Fibroblast of villous mesenchyme (primary cell): ENCODE measurements at places on chromosomes 7 and 10. TPM values are rescaled to one million over a fixed set of nuclear protein-coding genes. Genes with fewer than 3 reads are reported as not detected.

TMEM225B gene
- 0.43 and 1.6 TPM in 2 replicates for total RNA-seq

FRAT2 gene
- 5.2 and 5.8 TPM in 2 replicates for total RNA-seq

SLC26A3 gene
- not detected in 2 replicates for total RNA-seq

RP9 gene
- 8.2 and 10.3 TPM in 2 replicates for total RNA-seq

RAPGEF5 gene
- 0.64 and 0.86 TPM in 2 replicates for total RNA-seq

DGKI gene
- total RNA-seq: 3.5 and 11.3 TPM in 2 replicates

CD36 gene
- 1.3 and 4.3 TPM in 2 replicates for total RNA-seq

GRCh38 chr7:4215176-4215720 lies 466.8 kb upstream of the FOXK1 start:
- DNase-seq: no peak

DNA sequence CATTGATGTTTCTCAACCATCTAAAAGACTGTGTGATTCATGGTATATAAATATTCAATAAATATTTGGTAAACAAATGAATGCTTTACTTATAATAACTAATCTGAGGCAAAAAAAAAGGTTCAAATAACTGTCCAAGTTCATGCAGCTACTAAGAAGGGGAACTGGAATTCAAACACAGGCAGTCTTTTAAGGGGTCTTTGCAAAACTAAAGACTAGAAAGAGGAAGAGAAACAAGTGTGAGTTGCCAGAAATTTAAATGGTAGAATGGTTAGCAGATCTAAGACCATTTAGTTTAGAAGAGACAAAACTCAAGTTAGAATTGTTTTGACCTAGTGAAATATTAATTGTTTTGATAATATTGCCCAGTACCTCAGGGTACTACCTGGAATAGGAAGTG lies 642.0 kb upstream of the LRRN3 start:
- no peak for DNase-seq

- no peak for DNase-seq
Observed at GRCh38 chr7:112470194-112470593, 10.6 kb upstream of the LSMEM1 start.

- DNase-seq: peak; percentile 7
Observed at GRCh38 chr10:14414901-14415300, 84.2 kb upstream of the FRMD4A start.

DNA sequence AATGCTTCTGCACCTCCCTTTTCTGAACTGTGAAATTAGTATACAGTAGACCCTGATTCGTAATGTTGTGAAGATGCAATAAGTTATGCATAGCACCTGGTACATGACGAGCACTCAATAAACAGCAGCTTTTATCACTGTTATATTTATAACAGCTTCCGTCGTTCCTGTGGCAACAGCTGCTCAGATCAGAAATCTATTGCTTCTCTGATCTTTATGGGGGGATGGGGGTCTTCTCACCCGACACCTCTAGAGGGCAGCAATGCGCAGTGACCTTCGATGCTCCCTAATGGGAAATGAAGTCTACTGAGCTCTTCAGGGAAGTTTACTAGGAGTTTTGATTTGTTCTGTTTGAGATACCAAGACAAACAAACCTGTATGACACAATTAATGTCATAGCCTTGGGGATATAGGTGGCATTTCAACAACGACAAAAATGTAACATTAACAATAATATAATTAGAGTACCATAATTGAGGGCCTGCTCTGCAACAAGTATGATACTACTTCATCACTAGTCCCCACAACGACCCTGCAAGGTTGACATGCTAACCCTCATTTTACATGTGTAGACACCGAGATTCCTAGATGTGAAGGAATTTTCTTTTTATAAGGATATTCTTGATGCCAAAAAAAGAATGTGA lies 289.6 kb downstream of the SFMBT2 start:
- DNase-seq: peak; percentile 33

DNA sequence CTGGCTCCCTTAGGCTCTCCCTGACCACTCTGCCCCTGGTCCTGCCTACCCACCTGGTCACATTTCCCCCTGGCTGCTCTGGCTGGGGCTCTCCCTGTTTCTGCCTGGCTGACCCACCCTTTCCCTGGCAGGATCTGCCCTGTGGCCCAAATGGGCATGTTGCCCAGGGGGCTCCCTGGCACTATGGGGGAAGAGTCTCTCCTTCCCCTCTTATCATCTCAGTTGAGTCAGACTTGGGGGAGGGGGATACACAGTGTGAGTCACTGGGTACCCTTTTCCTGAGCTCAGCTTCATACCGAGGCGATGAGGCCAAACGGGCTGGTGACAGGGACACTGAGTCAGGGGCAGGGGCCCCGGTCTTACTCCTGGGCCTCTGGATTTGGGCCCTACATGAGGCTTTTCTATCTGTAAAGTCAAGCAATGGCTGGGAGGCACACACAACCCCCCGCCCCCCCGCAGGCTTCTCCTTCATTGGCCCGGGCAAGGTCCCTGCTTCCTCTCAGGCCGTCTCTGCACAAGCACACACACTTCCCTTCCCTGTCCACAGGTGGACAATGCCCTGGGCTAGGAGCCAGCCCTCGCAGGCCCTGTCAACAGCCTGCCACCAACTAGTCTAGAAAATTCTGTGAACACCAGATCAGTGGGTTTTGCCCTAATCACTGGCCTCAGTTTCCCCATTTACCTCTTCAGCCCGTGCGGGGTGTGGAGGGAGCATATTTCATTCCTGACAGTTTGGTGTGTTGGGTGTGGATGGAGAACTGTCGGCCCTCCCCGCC lies 627 bp upstream of the FLNC start:
- no peak for DNase-seq

DNA sequence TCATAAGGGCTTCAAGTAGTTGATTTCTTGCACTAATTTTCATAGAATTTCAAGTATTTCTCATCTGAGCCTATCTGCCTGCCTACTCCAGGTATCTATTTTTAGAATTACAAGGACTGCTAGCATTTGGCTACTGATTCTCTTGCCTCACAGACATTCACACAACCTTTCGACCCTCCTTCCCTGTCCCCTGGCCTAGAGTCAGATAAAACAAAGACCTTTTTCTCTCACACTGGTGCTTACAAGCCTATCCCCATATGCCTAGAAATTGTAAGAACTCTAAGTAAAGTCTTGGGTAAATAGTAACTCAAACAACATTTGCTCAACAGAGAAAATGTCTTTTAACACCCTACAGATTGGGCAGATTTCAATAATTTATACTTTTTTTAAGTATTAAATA lies 6.3 kb downstream of the GPAM start:
- no peak for DNase-seq

DNA sequence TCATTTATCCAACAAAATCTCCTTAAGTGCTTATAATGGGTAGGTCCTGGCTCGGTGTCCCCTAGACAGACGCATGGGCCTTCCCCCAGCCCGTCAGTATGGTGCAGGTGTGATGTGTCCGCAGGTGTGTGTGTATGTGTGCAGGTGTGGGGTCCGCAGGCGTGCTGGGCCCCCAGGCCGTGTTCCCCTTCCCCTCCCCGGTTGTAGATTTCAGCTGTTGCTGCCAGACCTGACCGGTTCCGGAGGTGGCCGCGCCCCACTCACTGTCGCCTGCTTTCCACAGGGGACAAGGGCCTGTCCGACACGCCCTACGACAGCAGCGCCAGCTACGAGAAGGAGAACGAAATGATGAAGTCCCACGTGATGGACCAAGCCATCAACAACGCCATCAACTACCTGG lies 50.5 kb downstream of the FIGNL1 start:
- DNase-seq: no peak

- no peak for DNase-seq
Observed at GRCh38 chr7:122902751-122903495, 16.7 kb upstream of the CADPS2 start.

DNA sequence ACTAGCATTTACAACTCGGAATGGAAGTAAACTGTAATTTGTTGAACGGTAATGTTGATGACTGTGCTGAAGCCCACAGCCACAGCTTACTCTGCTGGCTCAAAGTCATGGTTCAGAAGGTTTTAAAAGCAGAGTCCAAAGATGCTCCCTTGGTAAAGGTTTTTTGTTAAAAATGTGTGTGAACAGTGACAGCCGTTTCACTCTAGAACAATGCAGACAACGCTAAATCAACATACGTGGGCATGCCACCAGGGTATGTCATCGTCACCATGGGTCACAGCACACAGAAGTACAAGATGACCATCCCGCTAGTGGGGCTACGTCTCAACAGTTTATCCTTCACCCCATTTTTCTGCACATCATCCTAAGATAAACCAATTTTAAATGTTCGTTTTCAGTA lies 106.5 kb upstream of the LANCL2 start:
- no peak for DNase-seq

GRCh38 chr10:116011929-116012328 lies 261.1 kb downstream of the GFRA1 start:
- no peak for DNase-seq

- DNase-seq: no peak
Observed at GRCh38 chr7:70420381-70420662, 711.6 kb upstream of the GALNT17 start.

DNA sequence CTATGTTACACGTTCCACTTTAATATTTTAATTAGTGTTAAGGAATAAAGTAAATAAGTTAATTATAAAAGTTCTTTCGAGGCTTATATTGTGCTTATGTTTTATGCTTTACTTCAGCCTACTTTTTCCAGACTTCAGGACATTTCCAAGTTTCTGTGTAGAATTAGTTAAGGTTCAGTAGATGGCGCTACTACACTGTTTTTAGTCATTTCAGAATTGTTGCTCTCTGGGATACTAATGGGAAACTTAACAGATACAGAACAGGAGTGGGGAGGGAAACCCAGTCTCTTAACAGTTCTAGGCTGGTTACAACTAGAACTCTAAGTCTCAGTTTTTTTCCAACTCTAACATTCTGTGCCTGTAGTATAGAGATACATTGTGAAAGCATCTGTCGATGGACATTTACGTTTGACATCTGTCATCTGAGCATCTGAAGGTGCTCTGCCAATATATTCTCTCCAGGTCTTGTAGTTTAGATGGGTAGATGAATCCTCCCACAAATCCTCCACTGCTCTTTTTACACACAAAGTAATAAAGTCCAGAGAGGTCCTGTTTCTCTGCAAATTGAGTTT lies 56.8 kb upstream of the FAM171A1 start:
- peak; percentile 62 for DNase-seq

- DNase-seq: peak; percentile 65
Observed at GRCh38 chr10:102616066-102616770, 28.1 kb upstream of the TRIM8 start.

- peak; percentile 68 for DNase-seq
Observed at GRCh38 chr7:35036361-35037171, 719 bp downstream of the DPY19L1 start.

- DNase-seq: no peak
Observed at GRCh38 chr7:27888736-27889135, 148.8 kb downstream of the TAX1BP1 start.

GRCh38 chr7:5703572-5704533 lies 77.6 kb downstream of the RNF216 start:
- DNase-seq: peak; percentile 89
